ENCODE measurements at places on chromosomes 6 and 20.

DNA sequence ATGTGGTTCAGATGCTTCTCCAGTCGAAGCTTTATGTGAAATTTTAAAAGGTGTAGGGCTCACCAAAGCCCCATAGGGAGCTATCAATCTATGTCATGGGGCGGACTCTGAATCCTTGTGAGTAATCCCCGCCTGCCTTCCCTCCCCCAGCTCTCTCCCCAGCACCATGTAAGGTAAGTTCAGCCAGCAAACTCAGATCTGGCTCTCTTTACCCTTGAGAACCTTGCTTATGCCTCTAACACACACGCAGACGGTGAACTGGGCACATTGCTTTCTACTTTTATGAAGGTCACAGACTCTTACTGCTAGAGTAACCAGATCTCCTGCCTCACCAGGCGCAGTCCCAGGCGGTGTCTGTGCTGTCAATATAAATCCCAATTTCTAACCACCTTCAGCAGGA, 82.6 kb upstream of the CNKSR3 start:
- DNase-seq, result no peak

DNA sequence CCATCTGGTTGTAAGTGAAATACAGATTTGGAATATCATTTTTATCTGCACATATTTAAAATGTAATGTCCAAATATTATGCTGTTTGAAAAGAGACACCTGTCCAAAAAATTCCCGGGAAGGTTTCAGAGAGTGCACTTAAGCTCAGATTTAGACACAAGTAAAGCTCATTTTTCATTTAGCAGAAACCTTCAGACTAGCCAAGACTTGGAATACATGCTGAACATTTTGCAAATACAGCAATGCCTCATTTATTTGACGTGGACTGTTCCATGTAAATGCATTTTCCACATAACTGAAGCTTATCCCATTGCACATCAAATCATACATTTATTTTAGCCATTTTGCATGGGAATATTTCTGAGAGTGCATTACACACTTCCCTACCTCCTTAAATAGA, 280.7 kb downstream of the ZNF217 start:
- DNase-seq, result no peak

DNA sequence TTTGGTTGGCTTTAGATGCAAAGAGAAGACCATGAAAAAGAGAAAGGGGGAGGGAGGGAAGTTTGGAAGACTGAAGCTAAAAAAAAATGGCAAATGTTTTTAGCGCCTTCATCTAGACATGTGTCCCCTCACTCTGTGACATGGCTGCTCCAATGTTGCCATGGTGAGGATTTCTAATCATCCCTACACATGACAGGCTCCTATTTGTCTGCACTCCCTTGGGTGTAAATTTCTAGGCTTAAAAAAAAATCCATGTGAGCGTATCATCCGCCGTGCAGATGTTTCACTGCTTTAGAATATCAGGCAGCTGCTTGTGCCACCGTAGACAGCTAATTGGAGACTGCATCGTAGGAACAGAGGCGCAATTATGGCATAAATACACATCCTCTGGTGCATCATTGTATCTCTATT, 761.1 kb upstream of the MMS22L start:
- no peak for DNase-seq

DNA sequence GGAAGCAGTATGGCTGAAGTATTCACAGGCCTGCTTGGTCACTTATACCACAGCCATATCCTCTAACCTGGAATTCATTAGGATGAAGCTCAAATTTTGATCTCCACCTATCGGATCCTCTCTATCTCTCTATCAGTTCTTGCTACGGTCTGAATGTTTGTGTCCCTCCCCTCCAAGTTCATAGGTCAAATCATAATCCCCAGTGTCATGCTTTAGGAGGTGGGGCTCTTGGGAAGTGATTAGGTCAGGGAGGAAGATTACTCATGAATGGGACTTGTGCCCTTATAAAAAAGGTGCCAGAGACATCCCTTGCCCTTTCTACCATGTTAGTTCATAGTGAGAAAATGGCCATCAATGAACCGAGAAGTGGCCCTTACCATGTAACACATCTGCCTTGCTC, 190.8 kb upstream of the MYLIP start:
- DNase-seq, result no peak

DNA sequence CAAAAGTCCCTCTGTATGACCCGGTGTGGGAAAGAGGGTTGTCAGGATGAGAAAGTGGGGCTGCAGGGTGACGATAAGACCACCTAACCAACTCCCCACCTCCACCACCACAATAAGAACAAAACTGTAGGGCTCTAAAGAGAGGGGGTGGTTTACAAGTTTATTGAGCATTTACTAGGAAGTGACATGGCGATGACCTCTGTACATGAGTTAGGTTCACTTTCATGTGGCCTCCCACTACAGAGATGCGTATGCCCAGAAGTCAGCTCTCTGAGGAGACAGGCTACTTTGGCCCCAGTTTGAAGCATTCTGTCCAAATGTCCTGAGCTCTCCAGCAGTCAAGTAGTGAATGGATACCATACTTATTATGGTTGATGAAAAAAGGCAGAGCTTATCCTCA, 28.7 kb upstream of the PI16 start:
- DNase-seq, result no peak

DNA sequence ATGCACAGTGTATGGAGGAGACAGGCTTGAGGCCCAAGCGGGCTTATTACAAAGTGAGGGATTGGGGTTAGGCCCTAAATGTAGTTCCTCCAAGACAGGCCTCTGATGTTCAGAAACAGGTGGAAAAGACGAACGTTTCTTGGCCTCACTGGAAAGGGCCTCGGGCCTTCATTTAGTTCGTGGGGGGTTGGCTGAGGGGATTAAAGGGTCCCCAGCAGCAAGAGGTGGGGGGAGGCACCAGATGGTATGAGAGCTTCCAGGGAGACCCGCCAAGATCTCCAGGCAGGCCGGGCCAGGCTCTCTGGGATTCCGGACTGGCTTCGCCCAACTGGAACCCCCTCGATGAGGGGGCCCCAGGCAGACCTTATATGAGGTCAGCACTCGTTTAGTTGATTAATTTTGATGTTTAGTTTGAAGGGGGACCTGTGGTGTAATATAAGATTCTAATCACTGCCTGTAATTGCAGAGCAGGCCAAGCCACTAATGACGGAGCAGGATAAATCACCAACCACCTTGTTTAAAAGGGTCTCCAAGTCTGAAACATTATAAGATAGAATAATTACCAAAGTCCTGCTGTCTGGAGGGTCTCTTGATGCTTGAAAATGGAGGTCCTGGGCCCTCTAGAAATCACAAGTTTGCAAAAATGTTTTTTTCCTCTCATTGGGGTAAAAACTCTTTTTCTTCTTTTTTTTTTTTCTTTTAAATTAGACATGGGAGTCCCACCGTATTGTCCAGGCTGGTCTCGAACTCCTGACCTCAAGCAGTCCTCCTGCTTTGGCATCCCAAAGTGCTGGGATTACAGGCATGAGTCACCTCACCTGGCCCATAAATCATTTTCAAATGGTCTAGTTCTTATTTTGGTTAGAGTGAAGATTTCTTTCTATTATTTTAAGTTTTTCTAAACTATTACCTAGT, 2.2 kb downstream of the HMGA1 start:
- DNase-seq, result no peak

GRCh38 chr6:78909391-78909790, 42.0 kb downstream of the IRAK1BP1 start:
- DNase-seq, result no peak

DNA sequence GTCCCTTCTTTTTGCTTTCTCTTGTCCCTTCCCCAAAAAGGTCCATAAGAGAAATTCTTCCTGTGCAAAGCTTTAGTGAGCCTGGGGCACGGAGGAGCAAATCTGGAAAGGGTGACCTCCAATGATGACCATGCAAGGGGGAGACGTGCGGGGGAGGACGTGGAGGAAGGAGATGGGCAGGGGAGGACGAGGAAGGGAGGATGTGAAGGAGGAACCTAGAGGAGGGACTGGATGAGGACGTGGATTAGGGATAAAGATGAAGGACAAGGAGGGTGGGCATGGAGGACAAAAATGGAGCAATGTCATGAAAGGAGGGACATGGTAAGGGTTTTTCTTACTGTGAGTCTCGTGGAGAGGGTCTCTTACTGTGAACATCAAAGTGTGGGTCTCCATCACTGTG, 139.5 kb downstream of the ERMARD start:
- DNase-seq, result no peak

DNA sequence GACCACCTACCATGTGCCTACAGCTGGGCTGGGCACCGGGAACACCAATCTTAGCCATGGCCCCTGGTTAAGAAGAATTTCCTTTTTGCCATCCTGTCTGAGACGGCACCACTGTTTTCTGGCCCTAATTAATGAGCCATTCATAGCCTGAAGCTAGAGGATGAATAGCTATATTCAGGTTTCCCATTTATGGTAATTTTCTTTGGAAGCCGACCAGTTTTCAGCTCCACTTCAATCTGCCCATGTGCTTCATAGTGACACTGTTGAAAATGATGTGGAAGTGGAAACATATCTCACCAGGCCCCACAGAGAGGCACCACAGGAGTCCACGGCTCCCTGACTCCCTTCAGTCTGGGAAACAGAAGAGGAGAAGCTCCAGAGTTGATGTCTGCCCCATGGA, 22.6 kb upstream of the ULBP3 start:
- DNase-seq, result no peak

DNA sequence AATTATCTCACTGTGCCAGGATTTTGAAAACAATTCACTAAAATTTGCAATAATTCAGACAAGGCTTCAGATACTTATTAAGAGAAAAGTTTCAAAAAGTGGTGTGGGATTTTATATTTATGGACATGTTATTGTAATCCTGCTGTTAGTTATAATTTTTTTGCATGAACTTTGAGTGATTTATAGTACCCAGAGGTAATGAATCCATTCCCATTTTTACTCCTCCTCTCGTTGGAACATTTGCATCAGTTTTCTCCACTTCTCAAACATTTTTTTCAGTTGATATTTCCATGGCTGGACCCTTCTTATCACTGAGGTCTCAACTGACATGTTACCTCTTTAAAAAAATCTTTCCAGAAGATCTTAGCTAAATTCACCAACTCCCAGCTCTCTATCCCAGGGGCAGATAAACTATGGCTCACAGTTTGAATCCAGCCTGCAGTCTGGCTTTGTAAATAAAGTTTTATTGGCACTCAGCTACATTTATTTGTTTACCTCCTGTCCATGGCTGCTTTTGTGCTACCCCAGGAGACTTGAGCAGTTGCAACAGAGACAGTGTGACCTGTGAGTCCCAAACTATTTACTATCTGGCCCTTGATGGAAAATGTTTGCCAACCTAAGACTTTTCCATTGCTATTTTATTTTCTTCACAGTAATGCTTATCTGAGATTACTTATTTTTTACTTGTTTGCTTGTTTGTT, 83.4 kb downstream of the TSHZ2 start:
- no peak for DNase-seq

DNA sequence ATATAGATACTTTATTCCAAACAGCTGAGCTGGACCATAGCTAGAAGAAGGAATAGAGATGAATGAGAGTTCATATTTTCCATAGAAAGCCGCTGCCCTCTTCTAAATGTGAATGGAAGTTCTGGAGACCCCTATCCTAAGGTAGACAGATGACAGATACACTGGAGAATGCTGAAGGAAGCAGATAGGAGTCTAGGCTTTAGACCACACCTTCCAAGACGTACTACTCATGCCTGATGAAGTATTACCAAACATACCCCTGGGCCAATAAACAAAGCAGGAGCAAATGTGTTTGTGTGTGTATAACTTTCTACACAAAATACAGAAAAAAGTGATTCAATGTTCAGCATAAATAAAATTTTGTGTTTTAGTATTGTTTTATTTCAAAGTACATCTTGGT, 9.1 kb upstream of the SLC17A2 start:
- no peak for DNase-seq

DNA sequence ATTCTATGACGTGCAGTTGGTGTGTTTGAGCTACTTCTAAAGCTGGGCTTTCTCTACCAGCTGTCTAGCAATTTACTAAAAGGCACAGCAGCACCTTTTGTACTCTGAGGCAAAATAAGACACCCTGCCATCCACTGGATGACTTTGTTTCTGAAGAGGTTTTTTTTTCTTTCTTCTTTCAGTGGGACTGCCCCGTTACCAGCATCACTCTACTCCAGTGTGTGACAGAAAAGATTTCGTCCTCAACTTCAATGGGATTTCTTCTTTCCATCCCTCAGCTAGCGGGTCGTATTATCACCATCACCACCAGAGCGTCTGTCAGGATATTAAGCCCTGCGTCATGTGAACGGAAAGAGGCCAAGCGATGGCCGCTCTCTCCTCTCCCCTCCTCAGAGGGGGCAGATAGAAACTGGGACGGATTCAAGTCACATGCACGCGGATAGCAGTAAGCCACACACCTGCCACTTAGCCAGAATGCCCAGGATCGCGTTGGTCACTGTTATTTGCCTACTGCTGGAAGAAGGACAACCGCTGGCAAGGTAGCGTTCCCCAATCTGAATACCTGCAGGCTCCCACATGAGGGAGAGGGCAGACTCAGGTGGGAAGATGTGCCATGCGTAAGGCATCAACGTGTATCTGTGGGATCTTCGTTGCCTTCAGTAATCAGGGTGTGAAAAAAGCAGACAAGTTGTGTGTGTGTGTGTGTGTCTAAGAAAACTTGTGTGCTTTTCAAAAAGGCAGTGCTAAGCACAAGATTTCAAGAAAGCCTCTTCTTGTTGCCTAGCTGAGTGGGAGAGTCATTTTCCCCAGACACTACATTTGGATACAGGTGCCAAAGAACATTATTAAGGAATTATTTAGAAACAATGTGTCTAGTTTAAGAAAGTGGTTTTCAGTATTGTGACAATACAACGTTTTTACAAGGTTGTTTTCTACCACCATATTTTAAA, 5.4 kb downstream of the FOXF2 start:
- no peak for DNase-seq

- DNase-seq, result no peak
Observed at GRCh38 chr6:21158873-21159272, 434.7 kb upstream of the SOX4 start.

DNA sequence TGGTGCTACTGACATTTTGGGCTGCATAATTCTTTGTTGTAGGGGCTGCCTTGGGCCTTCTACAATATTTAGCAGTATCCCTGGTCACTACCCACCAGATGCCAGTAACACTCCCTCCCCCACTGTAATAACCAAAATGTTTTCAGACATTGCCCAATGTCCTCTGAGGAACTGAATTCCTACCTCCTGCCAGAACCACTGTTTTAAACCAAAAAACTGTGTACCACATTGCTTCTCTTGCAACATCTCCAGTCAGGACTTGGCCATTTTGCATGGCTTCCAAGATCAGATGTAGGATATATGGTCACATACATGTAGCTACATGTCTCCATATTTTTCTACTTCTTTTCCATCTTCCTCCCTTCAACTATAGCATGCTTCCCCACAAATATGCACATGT, 97.4 kb upstream of the IFNGR1 start:
- DNase-seq, result no peak

GRCh38 chr6:129946439-129947140, 71.8 kb upstream of the L3MBTL3 start:
- DNase-seq, result no peak
